IPS-NIHi11 (cell line): ENCODE measurements at places on chromosomes 2 and 18.

- DNase-seq = no peak
These were observed 51.3 kb downstream of the G6PC2 start for GRCh38 chr2:168952424-168952823.

- DNase-seq = peak; percentile 90
These were observed at the start of gene GREB1L for GRCh38 chr18:21242141-21242779. Gene GREB1L, plus strand, starts transcription at chr18:21242232. Its CDS starts 141,287 bp downstream, at chr18:21383519.

DNA sequence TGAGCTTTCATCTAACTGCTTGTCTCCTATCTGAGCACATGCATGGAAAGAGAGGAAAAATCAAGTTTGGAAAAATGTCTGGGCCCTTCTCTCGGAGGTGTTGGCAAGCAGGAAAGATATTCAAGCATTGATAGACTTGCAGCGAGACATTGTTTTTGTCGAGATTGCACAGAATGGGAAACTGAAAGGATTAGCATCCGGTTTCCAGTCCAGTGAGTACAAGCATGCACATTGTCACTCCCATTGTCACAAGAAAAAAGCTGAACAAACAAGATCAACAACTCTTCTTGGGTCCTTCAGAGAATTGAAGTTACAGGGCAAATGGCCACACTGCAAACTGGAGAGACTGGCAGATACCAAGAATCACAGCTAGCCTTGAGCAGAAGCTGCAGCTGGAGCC lies 19.6 kb upstream of the MC5R start:
- no peak for DNase-seq

GRCh38 chr2:204061241-204061640 lies 124.7 kb downstream of the ICOS start:
- DNase-seq = no peak

- no peak for DNase-seq
These were observed 402.8 kb downstream of the TXNL1 start for GRCh38 chr18:56235481-56236013.

DNA sequence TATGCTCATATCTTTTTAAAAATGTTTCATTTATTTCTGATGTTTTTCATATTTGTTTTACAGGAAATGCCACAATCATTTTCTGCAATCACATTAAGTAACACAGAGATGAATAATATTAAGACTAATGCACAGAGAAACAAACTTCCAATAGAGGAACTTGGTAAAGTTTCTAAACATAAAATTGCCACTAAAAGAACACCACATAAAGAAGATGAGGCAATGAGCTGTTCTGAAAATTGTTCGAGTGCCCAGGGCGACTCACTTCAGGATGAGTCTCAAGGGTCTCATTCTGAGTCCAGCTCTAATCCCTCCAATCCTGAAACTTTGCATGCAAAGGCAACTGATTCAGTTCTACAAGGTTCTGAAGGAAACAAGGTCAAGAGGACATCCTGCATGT lies 70.4 kb downstream of the APLF start:
- no peak for DNase-seq

- no peak for DNase-seq
These were observed 221.8 kb downstream of the MREG start for GRCh38 chr2:215791481-215791937.

- no peak for DNase-seq
These were observed 230.9 kb upstream of the FSIP2 start for GRCh38 chr2:185507719-185508118.

- DNase-seq = no peak
These were observed 3.5 kb downstream of the WDR54 start for GRCh38 chr2:74424995-74425406.

DNA sequence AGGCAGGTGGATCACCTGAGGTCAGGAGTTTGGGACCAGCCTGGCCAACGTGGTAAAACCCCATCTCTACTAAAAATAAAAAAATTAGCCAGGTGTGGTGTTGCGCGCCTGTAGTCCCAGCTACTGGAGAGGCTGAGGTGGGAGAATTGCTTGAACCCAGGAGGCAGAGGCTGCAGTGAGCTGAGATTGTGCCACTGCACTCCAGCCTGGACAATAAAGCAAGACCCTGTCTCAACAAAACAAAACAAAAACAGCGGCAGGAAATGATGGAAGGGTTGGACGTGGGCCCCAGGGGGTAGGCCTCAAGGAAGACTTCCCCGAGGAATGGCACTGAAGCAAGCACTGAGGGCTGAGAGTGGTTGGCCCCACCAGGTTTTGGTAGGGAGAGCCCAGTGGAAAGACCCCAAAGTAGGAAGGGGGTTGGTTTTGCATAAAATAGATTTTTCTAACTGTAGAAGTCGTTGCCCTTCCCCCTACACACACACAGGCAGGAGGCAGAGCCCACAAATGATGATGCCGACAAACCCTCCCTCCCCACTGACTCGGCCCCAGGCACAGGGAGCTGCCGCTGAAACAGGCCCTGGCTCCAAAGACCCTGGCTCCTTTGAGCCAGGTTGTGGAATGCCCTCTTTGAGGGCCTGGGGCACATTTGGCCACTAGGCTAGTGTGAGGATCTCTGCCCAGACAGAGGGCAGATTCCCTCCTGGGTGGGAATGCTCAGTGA lies 104.8 kb downstream of the CABLES1 start:
- DNase-seq = no peak

GRCh38 chr2:12923907-12924610 lies 207.3 kb downstream of the TRIB2 start:
- no peak for DNase-seq

- DNase-seq = no peak
These were observed 124.9 kb downstream of the ARHGAP15 start for GRCh38 chr2:143254110-143254509.

- DNase-seq = no peak
These were observed 15.4 kb upstream of the GPR55 start for GRCh38 chr2:230940471-230940815.

DNA sequence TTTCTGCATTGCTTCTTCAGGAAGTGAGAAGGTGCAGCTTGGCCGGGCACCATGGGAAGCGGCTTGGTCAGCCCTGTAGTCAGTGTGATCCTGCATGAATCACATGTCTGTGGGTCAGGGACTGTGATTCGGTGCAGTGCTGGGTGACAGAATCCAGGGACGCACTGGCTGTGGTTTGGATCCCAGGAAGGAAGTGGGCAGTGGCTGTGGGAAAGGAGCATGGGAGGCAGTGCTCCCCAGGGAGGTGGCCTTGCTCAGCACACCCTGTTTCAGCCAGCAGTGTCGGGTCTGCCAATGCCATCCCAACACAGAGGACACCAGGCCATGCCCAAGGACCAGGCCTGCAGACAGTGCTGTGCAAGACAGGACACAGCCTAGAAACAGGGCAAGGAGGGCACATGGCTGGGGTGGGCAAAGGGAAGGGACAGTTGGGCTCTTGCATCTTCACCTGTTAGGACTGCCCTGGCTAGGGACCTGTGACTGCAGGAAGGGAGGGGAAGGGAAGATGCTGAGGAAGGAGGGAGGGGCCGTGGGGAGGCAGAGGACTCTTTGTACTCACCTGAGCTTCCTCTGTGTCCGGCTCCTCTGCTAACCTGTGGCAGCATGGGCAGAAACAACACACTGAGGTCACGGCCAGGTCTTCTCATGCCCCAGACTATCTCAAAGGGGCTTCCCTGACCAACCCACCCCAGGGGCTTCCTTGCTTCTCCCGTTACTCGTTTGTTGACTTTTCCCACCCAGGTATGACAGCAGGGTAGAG lies 37.2 kb upstream of the DNMT3A start:
- no peak for DNase-seq

DNA sequence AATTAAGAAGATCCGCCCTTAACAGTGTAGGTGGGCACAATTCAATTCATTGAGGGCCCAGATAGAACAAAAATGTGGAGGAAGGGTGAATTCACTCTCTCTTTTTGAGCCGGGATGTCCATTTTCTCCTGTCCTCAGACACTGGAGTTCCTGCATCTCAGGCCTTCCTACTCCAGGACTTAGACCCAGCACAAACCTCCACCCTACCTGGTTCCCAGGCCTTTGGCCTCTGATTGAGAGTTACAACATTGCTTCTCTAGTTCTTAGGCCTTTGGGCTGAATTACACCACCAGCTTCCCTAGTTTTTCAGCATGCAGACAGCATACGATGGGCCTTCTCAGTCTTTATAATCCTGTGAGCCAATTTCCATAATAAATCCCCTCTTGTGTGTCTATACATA lies 87.8 kb upstream of the TMEM17 start:
- DNase-seq = no peak

GRCh38 chr18:22136395-22136794 lies 33.0 kb upstream of the GATA6 start:
- no peak for DNase-seq

DNA sequence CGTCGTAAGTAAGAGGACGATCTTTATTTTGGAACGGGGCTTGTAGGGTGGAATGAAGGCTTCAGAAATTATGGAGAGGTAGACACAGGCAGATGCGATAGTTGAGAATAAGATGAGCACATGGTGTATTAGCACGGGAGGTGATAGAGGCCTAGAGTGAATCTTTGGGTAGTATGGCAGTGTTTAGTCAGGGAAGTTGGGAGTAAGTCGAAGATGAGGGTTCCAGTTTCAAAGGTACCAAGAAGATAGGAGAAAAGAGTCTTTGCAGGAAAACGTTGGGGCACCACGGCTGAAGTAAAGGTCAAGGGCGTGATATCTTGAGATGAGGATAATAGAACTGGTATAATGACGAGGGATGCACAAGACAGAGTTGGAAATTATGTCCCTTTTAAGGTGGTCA lies 654 bp downstream of the PIK3C3 start:
- DNase-seq = no peak

GRCh38 chr2:127631541-127631996 lies 14.4 kb upstream of the GPR17 start:
- no peak for DNase-seq

- DNase-seq = no peak
These were observed 25.7 kb upstream of the ASB18 start for GRCh38 chr2:236289766-236290462.

DNA sequence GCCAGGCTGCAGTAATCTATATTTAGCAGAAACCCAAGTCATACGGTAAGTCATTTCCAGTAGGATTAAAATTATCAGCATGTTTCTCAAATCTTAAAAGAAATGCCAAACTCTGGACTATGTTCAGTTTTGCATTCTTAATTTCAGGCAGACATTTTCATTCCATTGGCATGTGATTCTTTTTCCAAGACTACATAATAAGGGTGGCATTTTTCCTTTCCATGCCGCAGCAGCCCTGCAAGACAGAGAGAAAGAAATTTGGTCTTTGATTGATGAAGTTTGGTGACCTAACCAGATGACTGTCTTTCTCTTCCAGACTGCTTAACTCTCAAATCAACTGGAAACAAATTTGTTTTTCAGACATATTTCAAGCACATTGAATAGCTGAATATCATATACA lies 118.1 kb downstream of the FHOD3 start:
- DNase-seq = no peak

DNA sequence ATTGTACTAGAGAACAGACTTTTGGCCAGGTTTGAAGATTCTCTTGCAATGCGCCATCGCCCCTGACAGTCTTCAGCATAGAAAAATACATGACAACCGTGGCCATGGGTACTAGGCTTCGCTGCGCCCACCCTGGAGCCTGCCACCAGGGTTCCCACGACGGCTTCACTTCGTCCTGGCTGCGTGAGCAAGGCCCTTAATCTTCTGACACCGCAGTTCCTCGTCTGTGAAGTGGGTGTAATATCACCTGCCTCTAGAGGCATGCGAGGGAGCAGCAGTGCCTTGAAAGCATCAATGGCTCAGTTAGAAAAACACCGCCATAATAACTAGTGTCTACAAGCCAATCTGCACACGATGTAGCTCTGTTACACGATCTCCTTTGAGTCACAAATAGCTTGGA lies 175.2 kb upstream of the HS6ST1 start:
- no peak for DNase-seq

DNA sequence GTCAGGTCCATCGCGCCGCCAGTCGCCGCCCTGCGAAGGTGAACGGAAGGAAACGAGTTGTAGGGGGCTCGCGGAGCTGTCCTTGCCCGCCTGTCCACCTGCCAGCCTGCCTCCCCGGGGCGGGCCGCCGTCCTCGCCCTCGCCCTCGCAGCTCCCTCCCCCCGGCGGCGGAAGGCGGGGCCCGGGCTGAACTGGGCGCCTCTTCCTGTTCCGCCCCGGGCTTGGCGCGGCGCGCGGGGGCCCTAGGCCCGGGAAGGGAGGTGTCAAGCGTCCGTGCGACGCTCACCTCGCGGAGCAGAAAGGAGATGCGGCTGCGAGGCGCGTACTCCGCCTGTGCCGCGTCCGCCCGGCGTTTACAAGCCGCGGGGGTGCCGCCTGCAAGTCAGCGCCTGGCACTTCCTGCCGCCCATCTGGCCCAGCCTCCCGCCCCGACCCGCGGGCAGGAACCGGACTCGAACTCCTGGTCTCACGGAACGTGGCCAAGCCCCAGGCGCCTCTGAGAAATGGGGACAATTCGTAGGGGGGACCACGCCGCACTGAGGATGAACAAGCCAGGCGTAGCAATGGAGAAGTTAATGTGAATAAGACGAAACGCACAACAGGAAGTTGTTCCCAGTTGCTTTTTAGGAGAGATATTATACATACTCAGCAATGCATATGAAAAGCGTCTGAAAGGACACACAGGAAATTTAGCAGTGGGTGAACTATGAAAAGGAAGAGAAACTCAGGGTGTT lies at the start of gene CNPPD1:
TSS of gene CNPPD1 (minus strand) at position 108 of the 734 bp plus-strand sequence. CDS start at position 11, 97 bp downstream.
- DNase-seq = peak; percentile 89

DNA sequence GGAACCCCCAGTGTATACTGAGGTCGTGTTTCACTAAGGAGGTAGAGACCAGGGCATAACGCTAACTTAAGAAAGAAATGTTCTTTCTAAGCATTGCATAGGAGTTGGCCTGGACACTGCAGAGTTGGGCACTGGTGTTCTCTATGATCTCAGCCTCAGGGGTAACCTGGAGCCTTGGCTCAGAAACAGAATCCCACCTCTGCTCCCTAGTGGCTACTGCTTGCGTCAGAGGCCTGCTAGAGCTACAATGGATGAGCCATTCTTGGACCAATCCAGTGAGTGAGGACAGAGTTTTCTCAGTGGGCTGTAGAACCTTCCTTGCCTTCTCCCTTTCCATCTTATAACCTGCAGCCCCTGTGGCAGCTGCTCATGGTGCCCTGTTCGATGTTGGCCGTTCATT lies 324.4 kb upstream of the CELF4 start:
- peak; percentile 29 for DNase-seq

DNA sequence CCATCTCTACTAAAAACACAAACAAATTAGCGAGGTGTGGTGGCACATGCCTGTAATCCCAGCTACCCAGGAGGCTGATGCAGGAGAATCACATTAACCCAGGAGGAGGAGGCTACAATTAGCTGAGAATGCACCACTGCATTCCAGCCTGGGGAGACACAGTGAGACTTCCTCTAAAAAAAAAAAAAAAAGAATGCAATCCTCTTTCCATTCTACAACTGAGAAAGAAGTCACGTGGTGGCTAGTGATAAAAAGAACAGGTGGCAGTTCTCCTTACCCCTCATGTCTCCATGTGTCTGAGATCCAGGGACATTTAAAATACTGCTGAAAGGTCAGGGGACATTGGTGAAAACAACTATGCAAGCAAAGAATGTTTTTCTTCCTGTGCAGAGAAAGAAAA lies 24.4 kb upstream of the GPR39 start:
- DNase-seq = peak; percentile 20

- DNase-seq = no peak
These were observed 17.8 kb downstream of the SERPINB13 start for GRCh38 chr18:63604791-63605567.
